EH (cell line): ENCODE measurements at places on chromosomes 12 and 14.

DNA sequence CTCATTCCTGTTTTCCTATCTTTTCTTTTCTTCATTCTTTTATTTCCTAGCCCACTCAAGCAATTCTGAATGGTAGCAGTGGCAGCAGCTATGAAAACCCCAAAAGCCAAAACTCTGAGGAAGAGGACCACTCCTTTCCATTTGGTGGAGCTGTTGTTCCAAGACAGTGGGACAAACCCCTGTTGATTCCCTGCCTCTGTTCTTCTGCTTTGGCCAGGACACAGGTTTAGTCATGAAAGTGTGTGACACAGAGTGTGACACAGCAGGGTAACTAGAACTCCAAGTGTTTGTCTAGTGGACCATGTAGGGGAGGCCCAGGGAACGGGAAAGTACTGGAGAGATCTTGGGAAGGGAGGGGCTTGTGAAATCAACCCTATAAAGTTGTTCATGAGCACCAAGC is 71.1 kb downstream of the PTCSC3 start:
- peak; percentile 4 for DNase-seq

DNA sequence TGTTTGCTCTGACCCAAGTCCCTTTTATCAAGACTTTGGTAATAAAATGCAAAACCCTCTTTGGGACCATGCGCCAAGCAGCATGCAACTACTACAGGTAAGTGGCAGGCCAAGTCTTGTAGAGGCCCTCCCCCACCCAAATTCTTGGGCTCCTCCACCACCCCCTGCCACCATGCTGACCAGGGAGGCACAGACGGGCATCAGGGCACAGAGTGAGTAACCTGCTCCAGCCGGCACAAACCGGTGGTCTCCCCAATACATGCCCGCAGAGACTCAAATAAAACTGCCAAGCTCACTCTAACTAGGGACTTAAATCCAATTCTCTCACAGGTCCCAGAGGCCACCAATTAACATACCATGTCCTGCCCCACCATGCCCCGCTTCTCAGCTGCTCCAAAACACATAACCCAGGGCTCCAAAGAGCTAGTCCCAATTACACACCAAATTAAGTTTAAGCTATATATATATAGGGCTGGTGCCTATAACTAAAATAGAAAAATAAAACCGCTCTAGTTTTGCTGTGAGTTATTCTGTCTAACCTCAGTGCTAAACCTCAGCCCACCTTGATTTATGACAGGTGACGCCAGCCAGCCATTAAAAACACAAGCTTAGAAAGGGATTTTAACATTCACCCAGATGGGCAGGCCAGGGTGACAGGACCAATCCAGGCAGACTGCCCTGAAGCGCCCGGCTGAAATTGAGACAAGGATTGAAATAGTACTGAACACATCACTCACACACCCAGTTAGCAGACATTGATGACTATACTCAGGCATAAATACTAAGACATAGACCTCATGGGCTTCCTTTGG is 81.0 kb downstream of the CLMN start:
- DNase-seq = no peak

DNA sequence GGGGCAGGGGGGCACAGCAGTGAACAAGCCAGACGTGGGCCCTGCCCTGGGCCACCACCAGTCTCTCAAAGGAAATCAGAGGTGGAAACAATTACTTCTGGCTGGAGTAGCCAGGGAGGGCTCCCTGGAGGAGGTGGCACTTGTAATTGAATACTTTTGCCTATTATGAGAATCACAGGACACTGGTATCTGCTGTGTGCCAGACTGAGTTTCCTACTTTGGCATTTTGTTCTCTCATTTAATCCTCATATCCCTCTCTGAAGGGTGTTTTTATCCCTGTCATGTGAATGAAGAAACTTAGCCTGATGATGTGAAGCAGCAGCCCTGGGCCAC is 7.2 kb downstream of the FAM222A start:
- no peak for DNase-seq

DNA sequence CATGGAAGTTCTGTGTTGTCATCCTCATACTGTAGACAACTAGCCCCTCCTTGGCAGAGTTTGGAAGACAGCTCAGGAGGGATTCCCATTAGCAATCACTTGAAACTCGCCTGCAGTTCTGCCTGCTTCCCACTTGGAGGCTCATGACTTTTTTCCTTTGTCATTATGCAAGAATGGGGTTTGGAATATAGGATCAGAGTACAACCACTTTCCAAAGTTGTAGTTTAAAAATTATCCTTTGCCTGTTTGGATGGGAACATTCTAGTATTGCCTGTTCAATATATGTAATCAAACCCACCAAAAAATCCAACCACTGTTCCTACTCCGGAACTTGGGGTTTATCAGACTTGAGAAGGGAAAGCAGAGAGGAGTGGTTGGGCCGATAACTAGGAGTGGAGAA is 2.1 kb upstream of the GPD1 start:
- peak; percentile 60 for DNase-seq

- no peak for DNase-seq
Measured at GRCh38 chr14:94395888-94396574, 7.6 kb upstream of the SERPINA1 start.

GRCh38 chr14:88388741-88389282 is 3.4 kb downstream of the SPATA7 start:
- no peak for DNase-seq

DNA sequence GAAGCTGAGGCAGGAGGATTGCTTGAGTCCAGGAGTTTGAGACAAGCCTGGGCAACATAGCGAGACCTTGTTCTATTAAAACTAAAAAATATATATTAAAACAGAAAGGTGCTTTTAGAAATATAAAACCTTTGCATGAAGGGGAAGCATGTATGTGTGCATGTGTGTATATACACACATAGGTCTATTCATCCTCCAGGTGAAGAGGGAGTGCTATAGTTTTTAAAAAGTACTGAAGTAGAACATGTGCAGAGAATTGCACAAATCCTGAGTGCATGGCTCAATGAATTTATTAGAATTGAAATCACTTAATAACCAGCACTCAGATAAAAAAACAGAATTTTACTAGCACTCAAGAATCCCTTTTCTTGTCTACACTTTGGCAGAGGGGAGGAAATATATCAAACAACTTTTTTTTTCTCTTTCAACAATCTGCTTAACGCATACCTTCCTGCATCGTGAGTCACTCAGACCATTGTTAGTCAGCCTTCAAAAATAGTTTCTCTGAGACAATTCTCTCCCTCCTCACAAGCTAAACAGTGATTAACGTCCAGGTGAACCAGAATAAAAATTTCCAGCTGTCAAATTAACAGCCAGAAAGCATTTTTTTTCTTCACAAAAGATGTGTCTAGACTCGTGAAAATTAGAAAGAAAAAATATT is 17.7 kb upstream of the NEDD1 start:
- DNase-seq = peak; percentile 84

DNA sequence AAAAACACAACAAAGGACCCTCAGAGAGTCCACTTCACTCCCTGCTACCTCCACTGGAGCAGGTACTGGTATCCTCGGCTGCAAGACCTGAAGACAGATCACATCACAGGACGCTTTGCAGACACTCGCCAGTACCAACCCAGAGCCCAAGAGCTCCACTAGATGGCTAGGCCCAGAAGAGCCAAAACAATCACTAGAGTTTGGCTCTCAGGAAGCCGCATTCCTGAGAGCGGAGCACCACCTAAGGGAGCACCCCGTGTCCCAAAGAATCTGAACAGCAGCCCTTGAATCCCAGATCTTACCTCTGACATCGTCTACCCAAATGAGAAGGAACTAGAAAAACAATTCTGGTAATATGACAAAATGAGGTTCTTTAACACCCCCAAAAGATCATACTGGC is 399.8 kb downstream of the RAD51B start:
- DNase-seq = no peak

DNA sequence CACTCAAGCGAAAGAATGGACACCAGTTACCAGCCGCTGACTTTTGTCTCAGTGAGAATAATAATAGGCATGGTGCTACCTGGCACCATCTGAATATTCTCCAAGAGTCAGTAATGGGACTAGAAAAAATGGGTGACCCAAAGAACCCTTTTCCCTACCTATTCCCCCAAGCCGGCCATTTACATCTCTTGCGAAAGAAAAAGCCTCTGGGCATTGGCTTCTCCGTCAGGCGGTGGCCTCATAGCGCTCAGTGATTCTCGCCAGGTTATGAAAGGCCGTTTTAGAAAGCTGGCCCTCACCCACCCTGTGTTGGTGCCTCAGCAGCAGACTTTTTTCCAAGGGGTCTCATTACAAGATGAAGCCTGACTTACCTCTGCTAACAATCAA is 523 bp upstream of the SLC6A15 start:
- no peak for DNase-seq

DNA sequence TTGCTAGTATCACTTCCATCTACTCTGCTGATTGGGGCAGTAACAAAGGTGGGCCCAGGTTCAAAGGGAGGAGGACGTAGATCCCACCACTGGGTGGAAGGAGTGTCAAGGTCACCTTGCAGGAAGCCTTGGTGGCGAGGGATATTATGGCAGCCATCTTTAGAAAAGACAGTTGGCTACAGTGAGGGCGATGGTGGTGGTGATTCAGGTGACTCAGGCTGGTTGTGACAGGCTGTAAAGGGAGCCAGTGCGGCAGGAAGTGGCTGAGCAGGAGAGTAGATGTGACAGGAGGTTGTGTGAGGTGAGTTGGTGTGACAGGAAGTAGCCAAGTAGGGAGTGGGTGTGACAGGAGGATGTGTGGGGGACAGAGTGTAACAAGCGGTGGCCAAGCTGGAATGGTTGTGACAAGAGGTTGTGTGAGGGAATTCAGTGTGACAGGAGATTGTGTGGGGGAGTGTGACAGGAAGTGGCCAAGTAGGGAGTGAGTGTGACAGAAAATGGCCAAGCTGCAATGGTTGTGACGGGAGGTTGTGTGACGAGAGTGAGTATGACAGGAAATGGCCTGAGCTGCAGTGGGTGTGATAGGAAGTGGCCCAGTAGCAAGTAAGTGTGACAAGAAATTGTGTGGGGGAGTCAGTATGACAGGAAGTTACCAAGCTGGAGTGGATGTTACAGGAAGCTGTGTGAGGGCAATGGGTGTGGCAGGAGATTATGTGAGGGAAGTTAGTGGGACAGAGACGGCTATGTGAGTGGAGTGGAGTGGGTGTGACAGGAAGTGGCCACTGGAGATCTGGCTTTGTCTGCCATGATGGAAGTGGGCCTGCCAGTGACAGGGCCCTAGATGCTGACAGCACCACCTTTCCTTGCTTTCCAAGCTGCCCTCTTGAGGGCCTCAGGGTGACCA is 136.5 kb upstream of the MYL2 start:
- DNase-seq = no peak

DNA sequence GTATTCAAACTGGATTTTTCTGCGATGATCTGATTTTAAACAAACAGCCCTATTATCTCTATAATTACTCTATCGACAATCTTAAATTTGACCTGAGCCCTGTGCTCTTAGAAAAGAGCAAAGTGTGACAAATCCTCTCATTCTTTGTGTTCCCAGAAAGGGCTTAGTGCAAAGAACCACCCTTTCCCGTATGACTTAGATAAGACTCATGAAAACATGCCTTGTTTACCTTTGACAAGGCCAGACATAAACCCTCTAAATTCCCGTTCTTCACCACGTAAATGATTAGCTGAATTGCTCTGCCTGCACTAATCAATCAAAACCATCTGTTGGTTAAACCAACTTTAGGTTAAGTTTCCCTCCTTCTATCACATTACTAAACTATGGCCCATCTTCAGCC is 285.7 kb upstream of the SEL1L start:
- DNase-seq = no peak

GRCh38 chr12:131832321-131833231 is 4.4 kb downstream of the MMP17 start:
- peak; percentile 84 for DNase-seq

DNA sequence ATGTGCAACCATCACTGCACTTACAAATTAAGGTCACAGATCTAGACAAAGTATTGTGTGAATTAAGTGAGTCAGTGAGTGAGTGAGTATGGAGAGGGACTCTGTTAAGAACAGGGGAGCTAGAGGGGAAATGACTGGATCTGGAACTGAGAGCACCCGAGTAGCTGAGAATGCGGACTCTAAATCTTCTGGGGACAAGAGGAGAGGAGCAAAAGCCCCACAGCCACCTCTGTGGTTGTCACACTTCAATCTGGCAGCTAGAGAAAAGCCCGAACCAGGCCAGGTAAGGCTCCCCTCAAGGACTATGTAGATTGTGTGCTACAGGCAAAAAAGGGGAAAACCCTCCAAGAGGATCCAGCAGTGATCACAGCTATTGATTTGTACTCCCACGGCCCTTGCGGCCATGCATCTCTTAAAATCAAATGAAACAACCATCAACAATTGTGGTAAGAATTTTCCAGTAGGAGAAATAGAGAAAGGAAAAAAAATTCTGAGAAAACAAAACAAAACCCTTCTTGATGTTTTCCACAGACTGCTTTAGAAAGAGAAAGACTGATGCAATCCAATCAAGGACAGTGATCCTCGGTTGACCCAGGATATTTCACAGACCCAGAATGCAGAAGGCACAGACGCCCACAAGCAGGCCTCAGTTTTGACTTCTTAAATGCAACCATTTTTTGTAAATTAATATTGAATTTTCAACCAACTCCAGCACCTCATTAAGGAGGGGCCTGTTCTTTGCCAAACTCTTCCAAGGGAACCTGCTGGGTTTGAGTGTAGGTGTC is 109.6 kb downstream of the SLC38A6 start:
- no peak for DNase-seq

DNA sequence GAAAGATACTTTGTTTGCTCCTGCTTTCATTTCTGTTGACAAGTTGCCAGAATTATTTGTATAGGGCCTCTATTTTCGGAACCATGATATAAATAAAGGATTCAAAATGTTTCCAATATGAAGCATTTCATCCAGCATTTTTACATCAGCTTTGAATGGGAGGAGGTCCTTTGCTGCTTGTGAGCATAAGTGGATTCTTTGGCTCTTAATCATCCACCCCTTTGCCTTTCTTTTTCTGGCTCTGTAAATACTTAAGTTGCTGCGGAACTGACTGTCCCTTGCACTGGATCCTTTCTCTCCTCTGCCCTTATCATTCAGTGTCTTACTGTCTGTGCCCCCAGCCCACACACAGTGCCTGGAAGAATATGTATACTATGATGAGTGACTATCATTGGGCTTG is 357.3 kb upstream of the RGS6 start:
- DNase-seq = peak; percentile 93

DNA sequence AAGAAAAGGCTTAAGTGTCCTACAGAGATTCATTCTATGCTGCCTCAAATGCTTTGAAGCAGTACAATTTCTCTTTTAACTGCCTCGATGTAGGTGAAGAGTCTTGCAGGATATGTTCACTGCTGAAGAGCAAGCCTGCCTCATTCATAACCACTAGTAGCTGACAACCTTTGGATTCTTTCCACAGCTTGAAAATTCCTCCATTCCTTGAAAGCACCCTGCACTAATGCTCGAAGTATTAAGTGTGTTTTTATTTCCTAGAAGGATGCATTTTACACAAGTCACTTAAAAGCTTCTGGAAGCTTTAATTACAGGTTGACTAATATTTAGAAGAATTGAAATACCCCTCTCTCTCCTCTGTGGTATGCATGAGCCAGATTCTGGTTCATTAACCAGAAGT is 429.4 kb downstream of the DIO2 start:
- peak; percentile 89 for DNase-seq

GRCh38 chr14:34297786-34298520 is 164.1 kb downstream of the SPTSSA start:
- no peak for DNase-seq
